A549 treated with Hydrocortisone at 1 μM for 4 hours (cell line): ENCODE measurements at places on chromosomes 2 and 18. TPM values are rescaled to one million over a fixed set of nuclear protein-coding genes. Genes with fewer than 3 reads are reported as not detected.

EEF1B2 gene
- total RNA-seq: 1,039 to 1,164 TPM (median 1,070 TPM) in 5 replicates

INO80C gene
- total RNA-seq: 22.2 to 25.5 TPM (median 25.0 TPM) in 5 replicates

MARCHF4 gene
- total RNA-seq: 23.4 to 28.5 TPM (median 26.3 TPM) in 5 replicates

DTNA gene
- 0.15 to 0.45 TPM (median 0.29 TPM) in 5 replicates for total RNA-seq

AUP1 gene
- 199 to 248 TPM (median 238 TPM) in 5 replicates for total RNA-seq

CCDC93 gene
- total RNA-seq: 11.5 to 16.9 TPM (median 13.2 TPM) in 5 replicates

IL1RN gene
- 0.23 to 0.51 TPM (median 0.39 TPM) in 5 replicates for total RNA-seq

PPM1G gene
- total RNA-seq: 152 to 168 TPM (median 161 TPM) in 5 replicates
